Activated CD4-positive, alpha-beta T cell treated with anti-CD3 and anti-CD28 coated beads for 1 hour (primary cell): ENCODE measurements at places on chromosomes 1 and 21.

DNA sequence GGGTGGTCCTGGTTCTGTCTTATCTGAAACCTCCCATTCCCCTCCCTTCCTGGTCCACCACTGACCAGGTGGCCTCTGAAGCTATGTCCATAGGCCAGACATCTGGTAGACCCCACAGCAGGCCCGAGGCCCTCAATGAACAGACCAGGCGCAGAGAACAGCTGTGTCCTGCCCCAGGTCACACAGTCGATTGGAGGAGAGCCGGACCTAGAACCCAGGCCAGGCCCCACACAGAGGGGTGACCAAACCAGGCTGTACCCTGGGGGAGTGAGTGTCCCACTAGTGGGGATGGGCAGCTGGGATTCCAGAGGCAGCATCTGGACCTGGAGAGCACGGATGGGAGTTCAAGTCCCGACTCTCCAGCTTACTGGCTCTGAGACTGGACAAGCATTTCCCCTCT, 29.2 kb downstream of the RNU1-1 start:
- DNase-seq = no peak

GRCh38 chr1:209490013-209490412, 93.5 kb upstream of the CAMK1G start:
- DNase-seq = no peak

DNA sequence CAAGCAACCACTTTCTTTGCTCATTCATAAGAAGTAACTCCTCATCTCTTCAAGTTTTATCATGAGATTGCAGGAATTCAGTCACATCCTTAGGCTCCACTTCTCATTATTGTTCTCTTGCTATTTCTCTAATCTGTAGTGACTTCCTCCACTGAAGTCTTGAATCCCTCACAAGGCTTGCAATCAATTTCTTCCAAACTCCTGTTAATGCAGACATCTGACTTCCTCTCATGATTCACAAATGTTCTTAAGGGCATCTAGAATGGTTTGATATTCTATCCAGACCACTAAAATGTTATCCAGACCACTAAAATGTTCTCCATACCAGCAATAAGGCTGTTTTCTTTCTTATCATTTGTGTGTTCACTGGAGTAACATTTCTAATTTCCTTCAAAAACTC, 528.1 kb downstream of the DPYD start:
- no peak for DNase-seq

DNA sequence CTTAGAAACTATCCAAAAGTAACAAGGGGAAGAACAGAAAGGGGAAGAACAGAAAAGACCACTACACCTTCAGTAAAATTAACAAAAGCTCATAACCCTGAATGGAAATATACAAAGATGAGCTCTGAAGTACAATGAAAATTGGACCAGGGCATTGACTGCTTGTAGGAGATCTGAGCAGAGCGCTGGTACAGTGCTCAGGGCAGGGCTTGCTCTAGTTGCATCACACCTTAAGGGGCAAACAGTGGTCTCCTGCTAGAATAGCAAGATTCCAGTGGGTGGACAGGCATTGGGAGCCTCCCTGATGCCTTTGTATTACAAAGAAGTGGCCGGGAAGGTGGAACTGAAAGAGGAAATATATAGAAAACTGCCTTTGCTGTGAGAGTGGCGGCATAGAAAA, 111.9 kb upstream of the RGS1 start:
- DNase-seq = no peak

DNA sequence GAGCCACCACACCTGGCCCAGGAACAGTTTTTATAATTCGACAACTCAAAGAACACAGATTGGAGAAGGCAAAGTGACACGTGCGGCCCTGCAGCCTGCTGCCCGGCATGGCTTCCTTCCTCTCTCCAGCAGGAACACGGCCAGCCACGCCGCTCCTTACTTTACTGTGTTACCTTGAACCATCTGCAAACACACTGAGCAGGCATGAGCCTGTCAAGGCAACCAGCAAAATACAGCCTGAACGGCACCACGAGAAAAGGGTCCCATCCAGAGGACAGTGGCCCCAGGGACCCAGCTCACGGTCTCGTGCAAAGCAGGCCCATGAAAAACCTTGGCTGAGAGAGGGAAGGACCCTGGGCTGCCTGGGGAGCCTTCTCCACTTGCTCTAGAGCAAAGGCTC, 38.8 kb downstream of the NPHP4 start:
- DNase-seq = no peak

DNA sequence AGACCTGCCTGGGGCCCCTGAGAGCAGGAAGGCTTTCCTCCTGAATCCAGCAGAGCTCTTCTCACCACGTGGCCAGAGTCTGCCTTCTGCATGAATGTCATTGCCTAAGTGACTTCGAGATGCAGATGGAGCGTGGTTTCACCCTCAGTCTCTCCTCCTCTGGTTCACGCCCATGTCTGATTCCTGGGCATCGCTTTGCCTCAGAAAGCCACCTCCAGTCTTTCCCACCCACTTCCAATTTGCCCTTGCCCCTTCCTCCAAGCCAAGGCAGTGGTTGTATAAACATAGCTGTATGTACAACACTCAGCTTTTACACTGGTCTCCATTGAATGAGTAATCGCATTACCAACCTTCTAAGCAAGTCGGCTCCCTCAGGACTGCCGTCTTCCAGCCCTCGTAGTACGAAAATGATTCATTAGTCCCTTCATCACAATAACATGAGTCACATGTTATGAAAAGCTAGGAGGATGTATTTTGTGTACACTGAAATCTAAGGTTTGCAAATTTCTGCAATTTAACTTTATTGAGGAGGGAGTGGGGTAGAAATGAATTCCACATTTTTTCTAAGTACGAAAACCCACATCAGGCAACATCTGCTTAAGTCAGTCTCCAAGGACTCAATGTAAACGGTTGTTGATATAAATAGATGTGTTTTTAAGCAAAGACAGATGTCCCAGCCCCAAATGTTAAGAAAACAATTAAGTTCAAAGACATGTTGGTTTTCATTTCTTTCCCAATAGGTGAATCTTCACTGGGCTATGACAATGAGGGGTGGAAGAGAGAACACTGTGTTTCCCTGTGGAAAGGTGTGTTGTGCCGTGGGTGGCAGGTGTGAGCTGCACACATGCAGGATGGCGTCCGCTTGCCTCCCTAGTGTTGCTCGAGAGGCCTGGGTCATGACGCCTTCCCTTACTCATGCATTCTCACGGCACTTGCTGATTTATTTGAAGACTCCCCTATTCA, 32.3 kb upstream of the ETS2 start:
- no peak for DNase-seq

DNA sequence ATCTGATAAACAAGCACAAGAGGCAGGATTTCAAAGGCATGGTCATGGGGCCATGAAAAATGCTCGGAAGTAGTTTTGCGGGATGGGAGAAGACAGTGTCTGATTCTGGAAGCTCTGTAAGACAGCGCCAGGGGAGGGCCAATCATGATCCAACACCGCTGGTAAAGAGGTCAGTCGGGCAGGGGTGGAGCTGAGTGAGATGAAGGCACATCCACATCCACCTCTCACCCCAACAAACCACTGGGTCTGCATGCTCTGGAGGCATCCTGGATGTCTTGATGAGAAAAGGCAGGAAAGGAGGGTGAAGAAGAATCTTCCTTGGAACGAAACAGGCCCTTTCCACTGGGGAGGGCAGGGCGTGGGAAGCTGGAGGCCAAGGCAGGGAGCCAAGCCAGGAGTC, 288.3 kb downstream of the PCP4 start:
- no peak for DNase-seq

GRCh38 chr1:26910343-26911160, 3.2 kb downstream of the NR0B2 start:
- no peak for DNase-seq

DNA sequence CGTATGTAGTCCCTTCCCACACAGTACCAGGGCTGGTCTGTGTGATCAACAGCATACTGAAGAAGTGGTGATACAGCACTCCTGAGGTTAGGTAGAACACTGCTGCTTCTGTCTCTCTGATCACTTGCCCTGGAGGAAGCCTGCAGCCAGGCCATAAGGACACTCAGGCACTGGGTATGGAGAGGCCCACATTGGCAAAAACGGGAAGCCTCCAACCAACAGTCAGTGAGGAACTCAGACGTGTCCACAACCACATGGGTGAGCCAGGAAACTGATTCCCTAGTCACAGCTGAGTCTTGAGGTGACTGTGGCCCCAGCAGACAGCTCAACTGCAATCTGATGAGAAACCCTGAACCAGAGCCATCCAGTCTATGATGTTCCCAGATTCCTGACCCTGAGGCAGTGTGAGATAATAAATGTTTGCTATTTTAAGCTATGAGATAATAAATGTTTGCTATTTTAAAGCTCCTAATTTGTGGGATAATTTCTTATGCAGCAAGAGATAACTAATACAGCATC, 62.5 kb downstream of the COQ8A start:
- no peak for DNase-seq

DNA sequence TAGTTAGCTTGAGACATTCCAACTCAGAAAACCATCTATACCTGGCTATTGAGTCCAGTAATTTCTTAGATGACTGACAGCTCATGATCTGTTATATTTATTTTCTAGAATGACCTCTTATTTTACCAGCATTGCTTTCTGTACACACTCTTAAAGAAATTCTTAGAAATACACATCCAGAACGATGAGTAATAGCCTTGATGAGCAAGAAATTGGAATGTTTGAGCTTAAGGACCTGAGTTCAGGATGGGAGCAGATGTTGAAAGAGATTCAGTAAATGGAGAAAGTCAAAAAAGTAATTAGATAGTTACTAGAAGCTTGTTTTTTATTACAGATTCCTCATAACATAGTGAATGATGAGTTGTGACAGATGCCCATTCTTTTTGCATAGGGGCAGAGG, 11.7 kb downstream of the PYHIN1 start:
- no peak for DNase-seq

- no peak for DNase-seq
Measured at GRCh38 chr1:67957066-67957465, 93.4 kb downstream of the DIRAS3 start.

DNA sequence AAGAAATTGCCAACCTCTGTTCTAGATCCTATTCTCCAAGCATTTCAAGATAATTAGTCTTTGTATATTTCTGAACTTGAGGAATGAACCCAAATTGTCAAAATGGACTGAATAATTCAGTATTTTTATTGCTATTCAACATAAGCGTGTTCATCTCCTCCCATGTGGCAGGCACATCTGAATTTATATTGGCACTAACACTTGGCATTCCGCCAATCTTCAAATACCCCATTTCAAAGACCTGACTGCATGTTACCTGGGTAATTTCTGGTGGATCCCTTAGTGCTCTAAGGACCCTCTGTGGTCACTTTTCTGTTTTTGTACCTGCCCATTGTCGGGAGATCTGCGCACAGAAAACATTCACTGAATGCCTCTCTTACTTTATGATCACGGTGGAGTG, 66.6 kb downstream of the BACE2 start:
- DNase-seq = no peak

GRCh38 chr1:179353546-179353945, 12.2 kb upstream of the AXDND1 start:
- no peak for DNase-seq
